ENCODE measurements at places on chromosomes 5 and 9.

GRCh38 chr5:1726956-1727355 is 72.7 kb downstream of the MRPL36 start:
- DNase-seq = no peak

DNA sequence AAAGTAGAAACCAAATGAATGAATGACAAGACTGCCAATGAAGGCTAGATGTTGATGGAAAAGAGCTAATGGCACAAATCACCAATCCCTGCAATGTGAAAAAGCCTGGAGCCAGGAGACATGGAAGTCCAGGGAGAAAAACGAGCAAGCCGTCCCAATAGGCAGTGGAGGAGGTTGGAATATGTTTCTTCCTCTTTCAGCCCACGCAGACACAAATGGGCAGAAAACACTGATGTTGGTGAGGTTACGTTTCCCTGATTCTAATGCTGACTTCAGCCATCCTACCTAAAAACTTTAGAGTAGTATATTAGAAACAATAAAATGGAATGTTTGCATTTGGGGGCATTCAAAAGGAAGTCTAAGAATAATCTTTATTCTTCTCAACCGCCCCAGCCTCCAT is 23.9 kb upstream of the KIF2A start:
- no peak for DNase-seq

DNA sequence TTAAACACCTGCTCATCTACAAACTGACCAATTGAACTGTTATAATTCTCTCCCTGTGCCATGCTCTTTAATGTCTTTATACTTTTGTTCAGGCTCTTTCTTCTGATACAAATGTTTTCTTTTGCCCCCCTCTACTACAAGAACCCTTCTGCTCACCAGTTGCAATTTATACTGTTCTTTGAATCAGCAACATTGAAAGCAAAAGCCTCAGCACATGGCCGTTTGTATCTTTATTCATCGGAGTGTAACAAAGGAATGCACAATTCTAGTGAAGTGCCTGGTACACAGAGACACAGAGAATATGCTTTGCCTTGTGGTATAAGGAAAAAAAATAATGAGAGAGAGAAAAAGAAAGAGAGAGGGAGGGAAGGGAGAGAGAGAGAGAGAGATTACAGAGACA is 547.1 kb downstream of the CDH12 start:
- DNase-seq = no peak

DNA sequence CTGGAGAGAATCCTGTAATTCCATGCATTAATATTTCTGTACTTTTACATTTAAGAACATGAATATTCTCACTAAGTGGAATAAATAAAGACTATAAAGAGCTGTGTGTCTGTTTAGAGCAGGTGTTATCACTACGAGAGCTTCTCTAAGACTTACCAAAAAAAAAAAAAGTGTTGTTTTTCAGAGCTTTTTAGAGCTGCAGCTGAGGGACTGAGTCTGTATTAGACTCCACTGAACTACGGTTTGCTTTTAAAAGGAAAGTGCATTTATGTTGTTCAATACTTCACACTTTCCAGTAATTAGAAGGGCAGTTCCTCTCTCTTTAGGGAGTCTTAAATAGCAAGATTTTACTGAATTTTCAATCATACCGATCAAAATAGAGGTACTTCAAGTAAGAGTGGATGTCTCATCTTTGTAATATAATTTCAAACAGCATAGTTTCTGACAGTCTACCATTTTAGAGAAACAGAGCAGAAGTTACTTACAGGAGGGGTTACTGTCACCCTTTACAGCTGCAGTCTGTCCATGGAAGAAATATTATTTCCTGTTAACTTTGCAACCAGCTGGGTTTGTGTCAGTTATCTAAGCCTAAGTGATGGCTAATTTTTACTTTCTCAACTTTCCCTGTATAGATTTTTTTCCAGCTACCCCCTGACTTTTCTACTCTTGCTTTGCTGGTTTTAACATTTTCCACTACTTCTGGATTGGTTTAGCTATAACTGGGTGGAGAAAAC is 2.4 kb downstream of the SYK start:
- no peak for DNase-seq

GRCh38 chr5:168714046-168714445 is 134.9 kb upstream of the PANK3 start:
- no peak for DNase-seq

GRCh38 chr9:78697618-78698017 is 400.7 kb downstream of the PSAT1 start:
- no peak for DNase-seq

DNA sequence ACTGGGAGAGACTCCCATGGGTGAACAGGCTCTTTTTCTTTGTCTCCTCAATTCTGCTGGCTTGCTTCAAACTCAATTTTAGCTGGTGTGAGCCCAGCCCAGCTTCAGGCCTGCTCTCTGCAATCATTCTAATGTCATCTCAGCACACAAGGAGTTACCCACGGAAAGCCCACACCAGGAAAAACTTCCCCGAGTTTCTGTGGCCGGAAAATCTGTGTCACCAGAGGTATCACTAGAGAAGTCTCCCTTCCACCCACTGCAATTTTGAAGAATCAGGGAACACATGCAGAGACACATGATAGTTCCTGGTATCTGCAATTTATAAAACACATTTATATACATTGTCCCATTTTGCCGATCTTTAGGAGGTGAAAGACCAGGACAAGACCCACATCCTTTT is 13.5 kb upstream of the NDFIP1 start:
- no peak for DNase-seq

DNA sequence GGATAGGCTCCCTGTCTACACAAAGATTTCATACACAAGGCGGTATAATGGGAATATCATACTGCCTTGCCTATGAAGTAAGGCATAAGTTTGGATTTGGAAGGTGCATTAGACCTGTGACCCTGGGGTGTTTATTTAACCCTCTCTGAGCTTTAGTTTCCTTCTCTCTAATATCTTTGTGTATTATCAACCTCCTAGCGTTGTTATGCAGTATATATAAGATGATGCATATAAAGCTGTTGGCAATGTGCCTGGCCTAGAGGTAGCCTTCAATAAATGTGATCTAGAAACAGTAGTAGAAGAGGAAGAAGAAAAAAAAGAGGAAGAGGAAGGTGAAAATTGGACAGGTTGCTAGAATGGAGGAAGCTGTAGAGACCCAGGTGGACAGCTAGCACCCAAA is 311.6 kb upstream of the CLINT1 start:
- DNase-seq = no peak

DNA sequence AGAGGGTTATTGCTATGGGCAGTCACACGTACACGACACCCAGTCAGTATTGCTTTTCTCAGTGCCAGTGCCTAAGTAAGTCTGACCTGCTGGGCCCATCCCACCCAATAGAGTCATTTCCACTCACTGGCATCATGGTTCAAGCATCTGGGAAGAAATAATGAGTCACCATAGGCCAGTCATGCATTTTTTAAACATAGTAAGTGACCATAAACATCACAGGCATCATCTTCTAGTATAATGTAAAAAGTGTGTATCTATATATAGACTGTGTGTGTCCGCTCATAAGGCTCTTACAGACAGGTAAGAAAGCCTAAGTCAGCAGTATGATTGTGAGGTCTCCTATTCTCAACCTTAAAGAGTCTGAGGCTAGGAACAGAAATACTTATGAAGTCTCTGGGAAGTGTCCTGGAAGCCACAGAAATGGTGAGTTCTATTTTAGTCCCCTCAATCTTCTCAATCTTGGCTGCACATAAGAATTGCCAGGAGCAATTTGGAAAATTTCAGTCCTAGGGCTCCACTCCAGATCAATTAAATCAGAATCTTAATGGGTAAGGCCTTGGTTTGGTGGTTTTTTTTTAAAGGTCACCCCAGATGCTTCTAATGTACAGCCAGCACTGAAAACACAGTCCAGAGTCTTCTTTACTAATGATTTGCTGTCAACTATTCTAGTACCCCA is 65.2 kb downstream of the ZNF366 start:
- no peak for DNase-seq
